ENCODE measurements at places on chromosomes 3 and 15.
A peak's percentile ranks its signal among the peaks of the same experiment; 100 is the strongest.

DNA sequence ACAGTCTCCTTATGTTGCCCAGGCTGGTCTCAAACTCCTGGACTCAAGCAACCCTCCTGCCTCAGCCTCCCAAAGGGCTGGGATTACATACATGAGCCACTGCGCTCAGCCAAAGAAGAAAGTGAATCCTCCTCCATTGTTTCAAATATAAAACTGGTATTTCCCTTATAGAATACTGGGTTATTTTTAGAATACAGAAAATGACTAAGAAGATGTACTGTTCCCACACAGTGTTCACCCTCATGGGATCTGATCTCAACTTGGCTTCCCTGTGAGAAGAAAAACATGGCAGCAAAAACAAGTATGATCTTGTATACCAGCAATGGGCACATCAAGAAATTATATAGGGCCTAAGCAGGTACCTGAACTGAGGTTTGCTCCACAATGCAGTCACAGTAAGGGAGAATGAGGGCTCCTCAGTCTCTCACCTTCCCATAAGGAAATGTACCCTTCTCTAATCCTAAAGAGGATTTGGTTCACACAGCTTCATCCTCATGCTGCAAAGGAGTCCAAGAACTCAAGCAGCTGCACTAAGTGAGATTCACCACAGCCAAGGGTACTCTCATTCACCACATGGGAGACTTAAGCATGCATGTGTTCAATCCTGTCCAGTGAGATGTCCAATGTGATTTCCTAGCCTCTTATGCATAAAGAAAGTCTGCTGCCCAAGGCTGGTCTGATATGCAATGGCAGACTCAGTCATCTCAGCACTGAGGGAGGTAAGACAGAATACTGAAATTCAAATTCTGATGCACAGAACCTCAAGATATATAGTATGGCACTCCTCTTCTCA is 25.8 kb downstream of the USP4 start:
- DNase-seq = no peak

GRCh38 chr15:31337352-31338031 is 10.9 kb downstream of the KLF13 start:
- no peak for DNase-seq

- DNase-seq = no peak
These were observed 40.3 kb upstream of the FEZF2 start for GRCh38 chr3:62413687-62414086.

DNA sequence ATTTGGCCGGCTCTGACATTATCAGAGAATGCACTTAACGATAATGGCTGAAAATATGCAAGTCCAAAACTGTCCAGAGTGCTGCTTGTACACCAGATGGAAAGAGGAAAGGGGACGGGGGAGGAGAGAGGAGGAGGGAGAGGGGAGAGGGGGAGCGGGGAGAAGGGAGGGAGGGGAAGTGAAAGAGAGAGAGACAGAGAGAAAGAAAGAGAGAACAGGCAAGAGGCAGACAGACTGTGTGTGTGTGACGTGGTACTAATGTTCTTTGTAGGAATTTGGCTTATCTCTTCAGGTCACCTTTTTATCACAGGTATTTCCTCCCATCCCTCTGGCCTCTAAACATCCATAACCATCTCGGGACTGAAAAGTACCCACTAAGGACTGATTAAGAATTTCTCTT is 75.1 kb upstream of the LMOD3 start:
- no peak for DNase-seq

GRCh38 chr3:87732294-87732693 is 326.5 kb downstream of the CGGBP1 start:
- no peak for DNase-seq

- DNase-seq = peak; percentile 70
These were observed 337.2 kb upstream of the DNAJC19 start for GRCh38 chr3:181326637-181327223.

DNA sequence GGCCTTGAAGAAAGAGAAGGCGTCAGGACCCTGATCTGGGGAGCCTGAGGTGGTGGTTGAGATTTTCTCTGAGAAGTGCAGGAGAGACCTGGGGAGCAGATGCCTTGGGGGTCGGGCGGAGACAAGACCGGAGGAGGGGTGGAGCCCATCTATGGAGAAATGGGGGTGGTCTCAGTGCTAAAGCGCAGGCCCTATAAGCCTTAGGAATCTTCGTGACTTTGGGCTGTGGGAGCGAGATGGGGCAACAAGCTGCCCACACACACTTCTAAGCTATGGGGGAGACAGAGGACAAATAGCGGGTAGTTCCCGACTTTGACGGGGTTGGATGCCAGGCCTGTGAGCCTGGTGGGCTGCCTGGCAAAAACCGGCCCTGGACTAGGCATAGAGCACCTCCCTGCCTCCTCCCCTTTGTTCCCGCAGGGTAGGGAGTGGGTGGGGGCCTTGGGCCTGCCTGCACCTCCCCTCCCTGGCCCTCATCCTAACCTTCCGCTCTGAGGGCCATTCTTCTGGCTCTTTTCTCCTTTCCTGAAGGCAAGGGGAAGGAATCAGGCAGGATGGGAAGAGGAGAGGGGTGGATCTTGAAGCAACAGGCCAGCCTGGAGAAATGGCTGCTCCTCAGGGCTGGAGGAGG is 880 bp downstream of the NISCH start:
- DNase-seq = no peak

DNA sequence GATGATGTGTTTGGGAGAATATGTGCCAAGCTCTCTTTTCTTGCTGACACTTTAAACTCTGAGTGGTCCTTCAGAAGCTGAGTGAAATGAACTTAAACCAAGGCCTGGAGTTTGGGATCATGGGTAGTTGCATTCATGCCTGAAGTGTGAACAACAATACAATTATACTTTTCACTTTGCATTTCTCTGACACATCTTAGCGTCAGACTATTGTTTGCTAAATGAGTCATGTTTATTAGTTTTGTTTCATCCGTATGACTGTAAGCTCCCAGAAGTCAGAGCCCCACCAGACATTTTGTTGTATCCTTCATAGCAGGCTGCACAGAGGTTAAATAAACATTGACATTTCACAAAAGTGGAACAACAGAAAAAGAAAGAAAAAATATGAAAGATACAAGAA is 542.6 kb downstream of the TUSC7 start:
- DNase-seq = no peak

GRCh38 chr3:186386883-186387560 is 25.0 kb upstream of the DGKG start:
- no peak for DNase-seq

- no peak for DNase-seq
These were observed 49.1 kb downstream of the PLS1 start for GRCh38 chr3:142645236-142645793.

GRCh38 chr3:128849911-128850455 is 29.4 kb upstream of the ACAD9 start:
- no peak for DNase-seq

DNA sequence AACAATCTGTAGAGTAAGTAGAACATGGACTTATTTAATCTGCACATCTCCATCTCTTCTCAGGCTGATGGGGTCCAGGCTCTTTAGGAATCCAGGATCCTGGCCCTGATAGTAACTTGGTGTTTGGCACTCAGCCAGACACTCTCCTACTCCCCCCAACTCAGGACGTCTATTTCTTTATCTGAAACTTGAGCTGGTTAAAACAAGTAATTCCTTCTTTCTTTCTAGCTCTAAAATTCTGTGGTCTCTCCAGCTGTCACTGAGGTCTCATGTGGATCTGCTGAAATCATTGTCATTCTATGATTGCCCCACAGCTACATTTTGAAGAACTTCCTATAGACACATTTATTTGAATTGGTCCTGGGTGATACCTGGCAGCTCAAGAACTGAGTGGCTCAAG is 59.0 kb downstream of the TP63 start:
- DNase-seq = no peak

GRCh38 chr15:99057020-99057419 is 47.9 kb upstream of the SYNM start:
- DNase-seq = no peak

Measured in midbrain (tissue), 1 donor.